ENCODE measurements at places on chromosomes 16 and 17.

- DNase-seq, result no peak
Measured at GRCh38 chr17:48587276-48588073, 2.6 kb downstream of the HOXB3 start.

GRCh38 chr16:31260136-31260931, 559 bp downstream of the ITGAM start:
- DNase-seq, result no peak

- DNase-seq, result no peak
Measured at GRCh38 chr17:19384723-19385391, 2.1 kb downstream of the MFAP4 start.

DNA sequence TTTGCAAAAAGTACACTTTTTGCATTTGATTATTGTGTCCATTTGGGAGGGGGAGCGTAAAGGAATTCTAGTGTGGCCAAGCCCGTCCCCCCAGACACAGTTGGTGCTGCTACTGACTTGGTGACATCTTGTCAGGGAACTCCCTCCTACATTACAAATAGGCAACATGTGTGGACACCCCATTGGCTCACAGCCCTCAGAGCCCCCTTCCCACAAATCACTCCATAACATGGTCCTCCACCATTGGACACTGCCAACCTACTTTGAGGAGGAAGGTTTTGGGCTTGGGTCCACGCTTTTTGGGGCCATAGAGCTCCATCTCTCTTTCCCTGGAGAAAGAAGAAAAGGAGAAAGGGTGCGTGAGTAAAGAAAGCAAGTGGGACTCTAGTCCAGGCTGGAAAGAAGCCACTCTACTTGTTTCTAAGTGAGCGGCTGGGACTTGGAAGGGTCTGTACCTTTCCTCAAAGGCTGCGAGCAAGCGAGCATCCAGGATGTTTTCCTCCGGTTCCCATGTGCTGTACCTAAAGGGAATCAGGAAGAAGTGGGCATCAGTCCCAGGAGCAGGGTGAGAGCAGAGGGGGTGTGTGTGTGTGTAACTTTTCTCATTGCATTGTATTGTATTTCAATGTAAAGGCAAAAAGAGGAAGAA, 958 bp downstream of the CBX8 start:
- no peak for DNase-seq

- DNase-seq, result no peak
Measured at GRCh38 chr17:82937411-82938371, 97.9 kb upstream of the ZNF750 start.

DNA sequence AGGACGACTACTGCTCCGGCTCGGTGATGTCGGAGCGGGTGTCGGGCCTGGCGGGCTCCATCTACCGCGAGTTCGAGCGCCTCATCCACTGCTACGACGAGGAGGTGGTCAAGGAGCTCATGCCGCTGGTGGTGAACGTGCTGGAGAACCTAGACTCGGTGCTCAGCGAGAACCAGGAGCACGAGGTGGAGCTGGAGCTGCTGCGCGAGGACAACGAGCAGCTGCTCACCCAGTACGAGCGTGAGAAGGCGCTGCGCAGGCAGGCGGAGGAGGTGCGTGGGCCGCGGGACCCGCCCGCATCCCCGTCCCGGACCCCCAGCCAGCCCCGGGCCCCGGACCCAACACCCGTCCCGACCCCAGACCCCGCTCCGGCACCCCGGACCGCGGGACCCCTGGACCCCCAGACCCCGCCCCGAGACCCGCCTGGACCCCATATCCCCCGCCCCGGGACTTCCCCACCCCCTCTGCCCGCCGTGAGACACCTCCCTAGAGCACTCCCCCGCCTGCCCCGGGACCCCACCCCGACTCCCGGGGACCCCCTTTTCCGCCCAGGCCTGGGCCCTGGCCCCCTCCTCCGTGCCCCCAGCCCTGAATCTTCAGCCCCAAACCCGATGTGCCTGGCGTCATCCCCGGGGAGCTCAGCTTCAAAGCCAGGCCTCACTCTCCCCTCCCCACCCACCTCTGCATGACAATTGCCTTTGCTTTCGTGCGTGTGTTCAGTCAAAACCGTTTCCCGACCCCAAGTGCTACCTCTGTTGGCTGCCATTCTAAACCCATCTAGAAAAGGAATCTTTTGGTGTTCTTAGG, 594 bp downstream of the MAPK8IP3 start:
- DNase-seq, result peak; percentile 10

DNA sequence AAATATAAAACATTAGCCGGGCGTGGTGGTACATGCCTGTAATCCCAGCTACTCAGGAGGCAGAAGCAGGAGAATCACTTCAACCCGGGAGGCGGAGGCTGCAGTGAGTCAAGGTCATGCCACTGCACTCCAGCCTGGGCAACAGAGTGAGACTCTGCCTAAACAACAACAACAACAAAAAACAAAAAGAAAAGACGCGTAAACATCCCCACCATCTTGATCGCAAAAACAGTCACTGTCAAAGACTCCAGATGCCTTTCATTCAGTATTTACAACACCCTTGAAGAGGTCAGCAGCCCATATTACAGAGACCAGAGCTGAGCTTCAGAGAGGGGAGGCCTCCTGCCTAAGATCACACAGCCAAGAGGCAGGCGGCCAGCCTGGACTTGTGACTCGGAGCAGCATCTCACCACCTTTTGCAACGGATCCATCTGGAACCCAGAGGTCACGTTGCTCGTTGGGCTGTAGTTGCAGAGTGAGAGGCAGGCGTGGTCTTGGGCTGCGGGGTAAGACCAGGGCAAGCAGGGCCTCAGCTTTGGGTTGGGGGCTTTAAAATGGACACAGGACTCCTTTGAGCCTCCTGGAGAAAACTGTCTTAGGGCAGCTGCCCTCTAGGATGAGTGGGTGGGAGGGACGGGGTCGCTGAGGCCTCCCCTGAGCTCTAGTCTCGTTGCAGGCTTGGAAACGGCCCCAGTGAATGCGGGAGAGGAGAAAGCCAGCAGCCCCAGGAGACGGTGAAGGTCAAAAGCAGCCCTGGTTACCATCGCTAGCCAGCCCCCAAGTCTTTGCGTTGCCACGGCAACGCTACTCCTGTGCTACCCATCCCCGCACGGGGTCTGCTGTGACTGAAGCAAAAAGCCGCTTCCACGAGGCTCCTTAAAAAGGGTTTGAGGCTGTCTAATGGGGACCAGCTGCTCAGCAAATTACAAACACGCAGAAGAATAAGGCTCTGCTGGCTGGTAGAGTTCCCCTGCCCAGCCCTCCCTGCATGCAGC, 26.1 kb downstream of the LGALS3BP start:
- DNase-seq, result no peak

DNA sequence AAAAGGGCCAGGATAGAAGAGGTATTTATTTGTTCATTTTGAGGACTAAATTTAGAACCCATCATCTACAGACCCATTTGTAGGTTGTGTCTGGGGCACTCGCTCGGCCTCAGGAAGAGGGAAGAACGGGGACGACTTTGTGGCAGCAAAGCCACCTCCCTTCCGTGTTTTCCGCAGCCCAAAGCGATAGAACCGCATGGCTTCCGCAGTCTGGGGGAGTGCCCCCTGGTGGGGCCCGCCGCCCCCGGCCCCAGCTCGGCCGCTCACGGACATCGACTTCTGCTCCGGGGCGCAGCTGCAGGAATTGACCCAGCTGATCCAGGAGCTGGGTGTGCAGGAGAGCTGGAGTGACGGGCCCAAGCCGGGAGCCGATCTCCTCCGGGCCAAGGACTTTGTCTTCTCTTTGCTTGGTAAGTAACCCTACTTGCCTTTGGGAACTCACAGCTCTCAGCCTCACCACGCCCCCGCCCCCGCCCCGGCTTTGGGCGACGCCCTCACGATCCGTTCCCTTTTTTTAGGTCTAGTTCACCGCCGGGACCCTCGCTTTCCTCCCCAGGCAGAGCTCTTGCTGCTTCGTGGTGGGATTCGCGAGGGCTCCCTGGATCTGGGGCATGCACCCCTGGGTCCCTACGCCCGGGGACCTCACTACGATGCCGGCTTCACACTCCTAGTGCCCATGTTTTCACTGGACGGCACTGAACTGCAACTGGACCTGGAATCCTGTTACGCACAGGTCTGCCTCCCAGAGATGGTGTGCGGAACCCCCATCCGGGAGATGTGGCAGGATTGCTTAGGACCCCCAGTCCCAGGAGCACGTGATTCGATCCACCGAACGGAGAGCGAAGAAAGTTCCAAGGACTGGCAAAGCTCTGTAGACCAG, 681 bp downstream of the TMEM102 start:
- peak; percentile 65 for DNase-seq

DNA sequence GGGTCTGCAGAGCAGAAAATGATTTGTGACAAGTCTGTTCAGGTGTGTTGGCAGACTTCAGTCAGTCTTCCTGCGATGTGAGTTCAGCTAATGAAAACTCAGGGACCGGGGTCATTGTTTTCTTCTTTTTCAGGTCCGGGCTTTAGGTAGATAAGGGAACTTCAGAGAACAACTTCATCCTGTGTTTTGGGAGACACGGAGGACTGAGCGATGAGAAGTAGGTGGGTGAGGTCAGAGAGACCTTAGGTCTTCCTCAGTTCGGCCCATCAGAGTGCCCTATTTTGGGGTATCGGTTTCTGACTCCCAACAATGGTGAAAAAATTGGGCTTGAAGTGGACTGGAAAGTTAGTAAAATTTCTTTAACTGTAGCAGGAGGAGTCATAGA, 88.9 kb upstream of the ATF7IP2 start:
- no peak for DNase-seq

GRCh38 chr16:89312598-89313299, 95.2 kb downstream of the ZNF778 start:
- no peak for DNase-seq

DNA sequence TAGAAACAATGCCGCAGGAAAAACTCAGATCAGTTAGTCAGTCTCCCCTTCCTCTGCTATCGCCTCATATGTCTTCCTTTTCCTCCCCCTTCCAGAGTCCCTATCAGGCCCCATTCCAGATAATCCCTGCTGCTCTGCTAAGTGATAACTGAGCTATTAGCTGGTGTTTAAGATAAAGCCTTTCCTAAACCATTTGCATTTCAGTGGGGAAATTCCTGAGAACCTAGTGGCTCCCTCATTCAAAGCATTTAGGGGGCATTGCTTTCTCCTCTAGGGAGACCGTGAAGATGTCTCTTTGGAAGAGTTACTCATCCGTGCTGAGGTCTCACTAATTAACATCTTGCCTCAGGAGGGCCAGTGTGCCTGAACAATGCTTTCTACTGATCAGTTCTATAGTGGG, 401.6 kb downstream of the NPIPA7 start:
- DNase-seq, result no peak

- DNase-seq, result no peak
Measured at GRCh38 chr17:33977729-33978514, 277.2 kb upstream of the CCL2 start.

DNA sequence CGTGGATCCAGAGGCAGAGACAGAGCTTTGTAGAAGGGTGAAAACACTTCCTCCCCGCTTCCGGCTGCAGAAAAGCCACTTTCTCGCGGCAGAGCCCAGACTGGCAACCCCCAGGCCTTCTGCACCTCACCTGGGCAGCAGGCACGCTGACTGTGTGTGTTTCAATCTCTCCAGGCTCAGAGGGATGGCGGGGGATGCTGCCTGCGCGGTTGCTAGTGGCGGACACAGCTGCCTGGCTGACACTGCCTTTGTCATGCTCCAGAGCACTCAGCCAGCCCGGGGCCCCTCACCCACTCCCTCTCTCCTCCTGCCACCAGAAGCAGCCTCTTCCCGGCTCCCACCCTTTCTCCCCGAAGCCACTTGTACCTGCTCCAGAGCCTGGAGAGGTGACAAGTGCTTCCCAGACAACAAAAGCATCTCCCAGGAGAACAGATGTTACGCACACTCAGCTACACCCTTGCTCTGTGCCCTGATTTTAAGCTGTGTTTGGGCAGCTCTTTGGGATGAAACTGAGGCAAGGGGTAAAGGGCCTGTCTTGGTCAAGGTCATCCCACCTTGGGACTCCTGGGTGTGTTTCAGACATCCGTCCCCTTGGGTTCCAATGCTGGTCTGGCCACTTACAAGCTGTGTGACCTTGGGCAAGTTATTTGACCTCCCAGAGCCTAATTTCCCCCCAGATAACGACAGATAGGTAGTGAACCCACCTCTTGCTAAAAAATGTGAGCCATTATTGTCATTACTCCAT, 9.2 kb upstream of the GLIS2 start:
- no peak for DNase-seq

- no peak for DNase-seq
Measured at GRCh38 chr17:81545160-81545949, 6.8 kb downstream of the FAAP100 start.

DNA sequence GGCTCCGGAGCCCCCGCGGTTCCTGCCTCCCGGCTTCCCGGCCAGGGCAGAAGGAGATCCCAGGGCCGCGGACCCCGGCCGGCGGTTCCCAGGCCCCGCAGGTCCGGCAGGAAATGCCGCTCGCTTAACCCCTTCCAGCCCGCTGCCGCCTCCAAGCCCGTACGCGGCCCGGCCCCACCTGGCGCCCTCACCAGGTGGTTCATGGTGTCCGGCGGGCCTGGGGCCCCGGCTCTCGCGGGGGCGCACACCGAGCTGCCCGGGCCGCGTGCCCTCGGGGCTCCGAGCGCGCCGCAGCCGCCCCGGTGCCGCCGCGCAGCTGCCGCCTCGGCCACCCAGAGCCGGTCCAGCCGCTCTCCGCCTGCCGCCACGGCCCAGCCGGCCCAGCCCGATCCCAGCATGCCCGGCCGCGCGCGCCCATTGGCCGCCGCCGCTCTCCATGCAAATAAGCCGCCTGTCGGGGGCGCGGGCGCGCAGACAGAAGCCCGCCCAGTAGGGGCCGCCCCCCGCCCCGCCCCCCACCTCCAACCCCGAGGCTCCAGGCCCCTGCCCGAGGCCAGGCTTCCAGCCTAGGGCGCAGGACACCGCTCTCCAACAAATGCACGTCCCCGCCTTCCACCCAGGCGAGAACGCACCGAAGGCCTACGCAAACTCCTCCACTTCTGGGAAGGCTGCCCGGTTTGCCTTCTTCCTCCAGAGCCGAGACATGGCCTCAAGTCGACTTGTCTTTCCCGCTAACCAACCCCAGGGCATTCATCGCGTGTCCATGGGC, at the start of gene BCAR1:
Gene BCAR1, minus strand, starts transcription at position 345 of the 769 bp plus-strand sequence. Its CDS starts 142 bp downstream, at position 203.
- no peak for DNase-seq

GRCh38 chr16:46883690-46884512, at the start of gene GPT2:
Gene GPT2 (plus strand): TSS chr16:46884362. CDS start chr16:46884716, 354 bp downstream.
- peak; percentile 37 for DNase-seq

GRCh38 chr16:84786605-84787262, 33.1 kb upstream of the CRISPLD2 start:
- no peak for DNase-seq

DNA sequence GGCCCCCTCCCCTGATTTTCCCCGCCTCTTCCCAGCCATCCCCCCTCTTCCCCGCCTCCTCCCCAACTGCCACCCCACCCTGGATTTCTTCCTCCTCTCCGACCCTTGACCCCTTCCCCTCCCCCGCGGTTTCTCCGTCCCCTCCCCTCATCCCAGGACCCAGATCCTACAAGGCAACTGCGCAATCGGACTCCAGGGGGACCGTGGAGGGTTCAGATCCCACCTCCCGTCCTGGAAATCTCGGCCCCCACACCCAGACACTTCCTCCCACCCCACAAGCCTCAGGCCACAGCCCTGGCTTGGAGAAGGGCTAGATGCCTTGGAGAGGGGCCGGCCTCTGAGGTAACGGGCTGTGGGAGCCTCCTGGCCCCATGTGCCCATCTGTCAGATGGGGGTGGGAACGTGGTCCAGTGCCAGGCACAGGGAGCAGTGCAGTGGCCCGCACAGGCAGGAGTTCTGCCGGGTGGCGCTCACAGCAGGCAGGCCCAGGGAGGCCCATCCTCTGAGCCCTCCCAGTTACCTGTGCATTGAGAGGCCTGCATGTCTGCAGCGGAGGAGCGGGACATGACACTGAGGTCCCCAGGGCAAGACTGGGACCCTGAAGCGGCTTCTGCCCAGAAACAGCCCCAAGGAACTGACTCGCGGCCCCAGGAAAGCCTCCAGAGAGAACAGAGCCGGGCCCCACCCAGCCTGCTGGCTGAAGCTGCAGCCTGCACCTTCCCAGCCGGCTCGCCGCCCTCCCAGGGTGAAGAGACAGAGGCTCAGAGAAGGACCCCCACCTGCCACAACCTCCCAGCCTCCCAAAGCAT, 16.7 kb downstream of the ZNF423 start:
- no peak for DNase-seq

- no peak for DNase-seq
Measured at GRCh38 chr17:17874478-17874877, 37.7 kb upstream of the SREBF1 start.
